ENCODE measurements at places on chromosomes 5 and 9.

DNA sequence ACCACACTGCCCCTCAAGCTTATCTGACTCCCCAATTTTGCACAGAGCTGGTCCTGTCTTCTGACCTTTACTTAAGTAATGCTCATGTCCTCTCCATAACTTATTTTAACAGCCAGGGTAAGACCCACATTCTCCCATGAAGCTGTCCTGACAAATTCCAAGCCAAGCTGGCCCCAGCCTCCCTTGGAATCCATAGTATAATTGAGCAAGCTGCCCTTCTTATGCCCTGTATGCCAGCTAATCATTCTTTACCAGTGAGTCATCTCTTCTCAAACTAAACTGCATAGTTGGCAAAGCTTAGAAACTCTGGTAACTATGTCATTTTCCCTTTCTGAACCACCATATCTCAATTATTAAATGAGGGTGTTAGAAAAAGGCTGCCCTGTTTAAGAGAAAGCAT is 92.4 kb downstream of the NFIB start:
- DNase-seq: no peak

GRCh38 chr9:76808636-76809035 is 44.4 kb downstream of the PCA3 start:
- no peak for DNase-seq

- DNase-seq: no peak
Observed at GRCh38 chr5:99600952-99601351, 672.1 kb upstream of the CHD1 start.

- DNase-seq: no peak
Observed at GRCh38 chr5:663436-664342, 29.5 kb downstream of the TPPP start.

GRCh38 chr9:89593727-89594427 is 10.9 kb upstream of the GADD45G start:
- DNase-seq: no peak

DNA sequence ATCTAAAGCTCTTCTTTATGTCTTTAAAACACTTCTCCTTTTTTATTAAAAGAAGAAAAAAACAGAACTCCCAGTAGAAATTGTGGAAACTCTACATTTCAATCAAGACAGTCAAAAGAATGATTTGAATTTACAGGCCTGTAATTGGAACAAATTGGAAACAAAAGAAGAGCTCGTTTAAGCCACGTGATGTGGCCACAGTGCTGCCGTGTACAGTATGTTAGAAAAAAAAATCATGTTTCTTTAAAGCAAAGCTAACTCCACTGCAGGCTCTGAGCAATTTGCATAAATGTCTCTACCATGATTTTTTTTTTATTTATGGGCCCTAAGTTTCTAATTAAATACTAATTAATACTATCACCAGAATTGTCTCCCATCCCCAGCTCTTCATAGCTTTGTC is 325.6 kb downstream of the ZSWIM6 start:
- no peak for DNase-seq

- DNase-seq: no peak
Observed at GRCh38 chr5:174119468-174119881, 74.0 kb downstream of the NSG2 start.

DNA sequence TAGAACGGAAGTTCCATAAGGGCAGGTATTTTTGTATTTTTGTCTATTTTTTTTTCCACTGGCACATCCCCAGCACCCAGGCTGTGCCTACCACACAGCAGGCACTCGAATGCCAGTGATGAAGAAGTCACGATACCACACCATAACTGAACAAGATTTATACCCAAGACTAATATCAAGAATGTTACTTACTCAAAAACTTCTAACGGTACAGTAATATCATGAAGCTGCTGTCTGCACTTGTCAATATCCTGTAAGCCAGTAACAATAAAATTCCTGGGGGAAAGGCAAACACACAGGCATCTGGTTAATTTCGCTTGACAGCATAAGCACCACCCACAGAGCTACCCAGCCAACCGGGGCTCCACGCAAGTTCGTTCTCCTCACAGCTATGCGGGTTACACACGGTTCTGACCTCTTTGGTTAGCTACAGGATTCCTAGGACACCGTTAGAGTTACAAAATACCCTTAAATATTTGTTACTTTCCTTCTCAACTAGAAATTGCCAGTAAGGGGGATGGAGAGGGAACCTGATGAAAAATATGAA is 1.3 kb downstream of the MED10 start:
- DNase-seq: no peak

- DNase-seq: no peak
Observed at GRCh38 chr5:68350176-68350575, 134.6 kb downstream of the PIK3R1 start.

DNA sequence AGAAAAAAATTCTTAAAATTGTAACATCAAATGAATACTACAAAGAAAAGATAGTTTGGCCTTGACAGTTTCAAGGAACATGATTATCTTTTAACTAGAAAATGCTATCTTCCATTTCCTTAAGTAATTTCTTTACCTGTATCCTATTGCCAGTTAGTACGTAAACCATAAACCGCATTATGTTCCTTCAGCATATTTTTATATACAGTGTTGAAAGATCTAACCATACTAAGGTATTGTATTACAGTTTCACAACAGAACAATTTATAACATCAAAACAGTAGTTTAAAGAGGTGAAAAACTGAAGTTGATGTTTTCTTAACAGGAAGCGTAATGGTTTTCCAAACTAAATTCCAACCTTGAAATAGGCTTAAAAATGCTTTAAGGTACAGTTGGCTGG is 45.1 kb downstream of the GLRX start:
- no peak for DNase-seq

DNA sequence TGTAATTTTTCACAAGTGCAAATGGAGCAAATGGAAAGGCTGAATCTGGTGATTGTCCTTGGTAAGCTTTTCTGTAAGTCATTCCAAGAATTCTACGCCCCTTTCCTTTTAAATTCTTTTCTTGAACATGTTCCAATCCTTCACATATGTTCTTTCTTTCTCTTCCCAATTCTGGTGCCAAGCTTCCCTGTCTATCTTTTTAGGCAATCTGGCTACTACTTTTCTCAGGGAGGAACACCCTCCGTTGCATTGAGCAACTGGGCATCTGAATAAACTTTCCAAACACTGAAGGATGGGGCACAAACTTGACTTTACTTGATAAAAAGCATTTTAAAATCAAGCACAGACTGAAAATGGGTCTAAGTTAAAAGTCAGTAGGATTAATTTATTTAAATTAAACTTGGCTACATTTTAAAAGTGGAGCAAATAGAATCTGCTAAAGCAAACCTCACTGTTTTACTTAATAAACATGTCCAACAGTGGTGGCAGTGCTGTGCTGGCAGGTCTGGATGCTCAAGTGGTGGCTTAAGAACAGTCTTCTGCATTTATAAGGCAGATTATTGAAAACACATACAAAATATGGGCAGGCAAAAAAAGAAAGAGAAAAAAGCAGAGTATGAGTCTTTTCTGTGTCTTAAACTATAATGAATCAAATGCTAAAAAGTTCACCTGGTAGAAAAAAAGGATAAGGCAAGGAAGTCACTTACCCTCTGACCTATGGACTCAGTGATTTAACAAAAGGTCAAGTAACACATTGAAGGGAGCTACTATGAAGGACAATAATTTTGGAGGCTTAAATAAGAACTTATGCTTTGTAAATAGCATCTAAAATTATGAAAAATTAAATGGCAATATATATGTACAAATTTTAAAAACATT is 5.4 kb downstream of the ELL2 start:
- DNase-seq: no peak

- no peak for DNase-seq
Observed at GRCh38 chr5:125381290-125381689, 634.9 kb upstream of the ZNF608 start.

DNA sequence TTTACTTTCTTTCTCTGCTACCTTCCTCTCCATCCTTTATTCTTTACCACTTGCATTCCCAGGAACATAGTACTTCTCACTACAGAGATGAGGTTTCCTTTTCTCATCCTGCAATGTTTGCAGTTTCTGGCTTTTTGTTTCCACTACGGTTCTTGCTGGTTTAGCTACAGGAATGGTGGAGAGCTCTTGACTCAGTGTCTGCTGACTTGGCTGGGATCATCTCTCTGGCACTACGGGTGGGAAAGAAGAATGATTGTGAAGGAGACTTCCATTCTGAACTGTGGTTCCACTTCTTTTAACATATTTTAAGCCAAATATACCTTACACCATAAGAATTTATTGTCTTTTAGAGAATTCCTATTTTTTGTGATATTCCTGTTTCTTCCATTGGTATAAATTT is 65.1 kb downstream of the NREP start:
- no peak for DNase-seq

- DNase-seq: no peak
Observed at GRCh38 chr9:126894052-126894603, 20.5 kb upstream of the RALGPS1 start.

- no peak for DNase-seq
Observed at GRCh38 chr5:50575740-50576139, 90.7 kb upstream of the PARP8 start.

GRCh38 chr9:99357575-99357974 is 135.5 kb downstream of the SEC61B start:
- no peak for DNase-seq

GRCh38 chr5:13816126-13816525 is 128.4 kb downstream of the DNAH5 start:
- DNase-seq: no peak

GRCh38 chr5:57311251-57311650 is 137.4 kb downstream of the GPBP1 start:
- DNase-seq: no peak

DNA sequence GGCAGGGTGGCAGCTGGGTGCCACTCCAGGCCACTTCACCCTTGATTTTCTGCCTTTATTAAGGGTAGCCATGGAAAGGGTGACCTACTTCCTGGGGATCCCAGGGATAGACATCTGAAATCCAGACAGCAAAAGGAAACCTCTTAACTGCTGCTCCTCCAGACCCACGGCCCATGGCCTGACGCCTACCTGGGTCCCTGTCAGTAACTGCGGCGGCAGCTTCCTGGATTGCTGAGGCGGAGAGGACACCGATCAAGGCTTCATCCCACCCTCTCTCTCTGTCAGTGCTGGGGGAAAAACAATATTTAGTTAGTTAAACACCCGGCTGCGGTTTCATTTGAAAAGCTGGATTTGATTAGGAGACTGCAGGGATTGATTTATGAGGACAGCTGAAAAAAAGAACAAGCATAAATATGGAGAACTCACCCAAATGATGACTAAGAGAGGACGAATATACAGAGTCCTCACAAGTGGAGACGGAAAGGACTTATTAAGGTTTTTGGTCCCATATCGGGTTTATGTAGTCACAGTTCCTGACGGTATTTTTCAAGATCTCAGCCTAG is 158.7 kb upstream of the KLF4 start:
- no peak for DNase-seq

GRCh38 chr5:61333321-61333953 is 1.4 kb downstream of the ZSWIM6 start:
- DNase-seq: no peak

DNA sequence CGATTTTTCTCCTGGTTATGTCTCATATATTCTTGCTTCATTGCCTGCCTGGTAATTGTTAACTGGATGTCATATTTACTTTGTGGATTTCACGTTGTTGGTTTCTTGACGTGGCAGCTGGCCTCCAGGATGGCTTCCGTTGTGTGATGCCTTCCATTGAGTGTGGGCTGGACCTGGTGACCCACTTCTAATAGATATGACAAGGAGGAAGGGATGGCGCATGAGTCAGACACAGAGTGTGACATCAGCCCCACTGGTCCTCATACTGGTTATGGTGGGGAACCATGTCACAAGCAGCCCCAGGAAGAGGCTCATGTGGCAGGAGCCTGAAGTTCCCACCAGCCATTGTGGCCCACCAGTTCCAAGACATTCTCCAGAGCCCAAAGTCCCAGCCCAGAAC is 6.4 kb upstream of the PAEP start:
- no peak for DNase-seq

- DNase-seq: no peak
Observed at GRCh38 chr9:10700291-10700690, 87.5 kb upstream of the PTPRD start.

DNA sequence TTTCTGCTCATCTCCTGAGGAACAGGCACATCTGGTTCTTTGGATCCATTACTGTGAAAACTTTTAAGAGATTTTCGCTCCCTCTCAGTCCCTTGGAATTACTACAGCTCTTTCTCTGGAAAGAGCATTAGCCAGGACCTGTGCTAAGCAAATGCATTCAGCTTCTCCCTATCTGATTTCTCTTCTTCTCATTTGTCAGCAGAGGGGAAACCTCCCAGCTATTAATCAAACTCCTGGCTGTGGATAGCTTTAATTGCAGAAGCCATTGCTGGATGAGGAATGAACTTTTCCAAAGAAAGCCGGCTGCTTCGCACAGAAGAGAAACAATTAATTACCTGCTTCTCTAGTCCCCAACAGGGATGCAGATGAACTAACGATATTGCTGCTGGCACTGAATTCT is 37.9 kb downstream of the TLR4 start:
- no peak for DNase-seq

- no peak for DNase-seq
Observed at GRCh38 chr5:67673180-67673579, 476.6 kb upstream of the CD180 start.

GRCh38 chr9:130336027-130336610 is 70.6 kb downstream of the HMCN2 start:
- no peak for DNase-seq

DNA sequence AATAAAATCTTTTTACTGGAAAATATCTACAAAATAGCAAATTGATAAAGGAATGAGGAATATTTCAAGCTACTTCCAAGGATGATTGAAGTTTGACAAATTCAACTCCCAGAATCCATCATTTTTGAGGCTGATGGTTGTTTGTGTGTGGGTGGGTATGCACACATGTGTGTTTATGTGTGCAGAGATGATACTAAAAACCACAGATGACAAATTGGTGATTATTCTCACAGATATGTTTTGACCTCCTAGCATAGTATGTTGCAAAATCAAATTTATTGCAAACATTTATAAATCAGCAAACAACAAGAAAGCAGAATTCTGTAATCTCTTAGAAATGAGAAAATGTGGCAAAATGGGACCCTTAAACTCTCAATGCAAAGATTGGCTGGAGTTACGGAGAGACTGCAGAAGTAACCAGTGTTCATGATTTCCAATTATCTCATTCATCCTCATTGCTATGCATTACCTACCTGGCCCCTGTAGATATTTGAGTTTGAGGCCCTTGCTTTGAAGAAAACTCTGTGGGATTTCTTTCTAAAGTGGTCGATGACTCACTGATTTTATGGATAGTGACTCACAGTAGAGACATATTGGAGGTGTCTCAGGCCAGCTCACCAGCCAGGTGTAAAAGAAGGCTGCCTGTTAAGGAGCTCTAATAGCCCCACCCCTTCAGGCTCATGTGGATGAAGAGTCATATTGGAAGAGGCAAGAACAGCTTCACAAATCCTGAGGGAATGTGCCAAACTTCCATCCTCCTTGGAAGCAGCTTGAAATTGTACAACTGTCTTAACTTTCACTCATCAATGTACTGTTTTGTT is 44.6 kb upstream of the TMC1 start:
- no peak for DNase-seq

DNA sequence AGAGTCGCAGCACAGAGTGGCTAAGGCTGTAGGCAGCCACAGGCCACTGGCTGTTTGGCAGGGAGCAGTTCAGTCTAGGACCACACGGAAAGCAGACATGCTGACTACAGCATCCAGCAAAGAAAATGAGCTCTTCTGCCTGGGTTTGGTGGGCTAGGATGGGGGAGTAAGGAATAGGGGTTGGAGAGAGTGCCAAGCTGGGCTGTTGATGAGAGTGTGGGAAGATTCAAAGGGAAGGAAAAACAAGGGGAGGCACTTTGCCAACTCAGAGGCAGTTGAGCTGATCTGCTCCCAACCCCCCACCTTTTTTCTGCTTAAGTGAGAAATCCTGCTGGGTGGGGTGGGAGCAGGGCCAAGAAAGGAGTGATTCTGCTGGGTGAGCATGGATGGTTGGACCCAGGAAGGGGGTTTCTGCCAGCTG is 35.9 kb downstream of the SVEP1 start:
- no peak for DNase-seq

Data from esophagus squamous epithelium (tissue), 5 donors.